Muscle of leg (tissue), 16 donors: ENCODE measurements at places on chromosomes 2 and 18. TPM values are rescaled to one million over a fixed set of nuclear protein-coding genes. Genes with fewer than 3 reads are reported as not detected.

The UGT1A5 gene
- not detected for total RNA-seq

GRCh38 chr2:166180951-166181812 lies 53.4 kb upstream of the SCN1A start:
- H3K4me3 ChIP-seq, result no peak overlapping the region
- H3K27me3 ChIP-seq, result no peaks in the 10 kb centered on the region
- DNase-seq, result peak; percentile 33
- H3K4me1 ChIP-seq, result no peaks in the 10 kb centered on the region

DNA sequence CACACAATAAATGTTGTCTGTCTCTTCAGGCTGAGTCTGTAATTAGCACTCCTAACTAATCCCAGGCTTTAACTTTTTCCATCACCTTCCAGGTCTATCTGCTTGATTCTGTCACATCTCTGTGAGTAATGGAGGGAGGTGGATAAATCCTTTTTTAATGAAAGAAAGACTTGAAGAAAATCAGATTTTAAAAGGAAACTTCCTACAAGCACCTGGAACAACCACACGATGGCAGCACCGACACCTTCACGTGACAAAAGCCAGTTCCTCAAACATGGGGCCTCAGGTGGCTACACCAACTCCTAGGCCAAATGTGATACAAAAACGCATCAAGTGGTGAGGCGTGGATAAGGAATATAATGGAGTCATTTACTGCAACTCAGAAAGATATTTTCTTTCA lies 41.8 kb downstream of the TGFBRAP1 start:
- H3K36me3 ChIP-seq, result peaks cover 38% of the 10 kb centered on the region
- H3K4me1 ChIP-seq, result no peaks in the 10 kb centered on the region
- DNase-seq, result peak; percentile 14
- H3K27me3 ChIP-seq, result no peaks in the 10 kb centered on the region

DNA sequence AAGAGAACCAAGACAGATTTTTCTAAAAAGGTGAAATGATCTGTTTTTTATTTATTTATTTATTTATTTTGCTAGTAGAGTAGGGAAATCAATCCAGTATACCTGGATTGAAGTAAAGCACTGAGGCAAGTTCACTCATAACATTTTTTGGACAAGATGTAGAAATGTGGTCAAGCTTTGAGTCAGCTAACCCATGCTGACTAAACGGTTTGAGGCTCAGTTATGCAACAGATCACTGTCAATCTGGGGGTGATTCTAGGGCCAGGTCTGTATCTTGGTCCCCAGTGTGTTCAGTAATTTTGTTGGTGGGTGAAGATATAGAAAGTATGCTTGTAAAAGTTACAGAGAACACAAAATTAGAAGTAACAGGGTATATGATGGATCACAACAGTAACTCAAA lies 60.2 kb downstream of the RMDN2 start:
- no peaks in the 10 kb centered on the region for H3K36me3 ChIP-seq
- H3K4me1 ChIP-seq, result no peaks in the 10 kb centered on the region
- no peak overlapping the region for H3K27ac ChIP-seq
- no peak overlapping the region for H3K4me3 ChIP-seq
- H3K27me3 ChIP-seq, result no peaks in the 10 kb centered on the region
- DNase-seq, result no peak

- H3K36me3 ChIP-seq, result no peaks in the 10 kb centered on the region
- peaks cover 4% of the 10 kb centered on the region for H3K27me3 ChIP-seq
- no peaks in the 10 kb centered on the region for H3K4me1 ChIP-seq
- no peak for DNase-seq
These were observed 26.9 kb upstream of the ATP9B start for GRCh38 chr18:79042276-79042675.

- no peak overlapping the region for H3K27ac ChIP-seq
- DNase-seq, result peak; percentile 27
- H3K36me3 ChIP-seq, result no peaks in the 10 kb centered on the region
- H3K4me3 ChIP-seq, result no peak overlapping the region
- H3K4me1 ChIP-seq, result peaks cover 14% of the 10 kb centered on the region
- no peaks in the 10 kb centered on the region for H3K27me3 ChIP-seq
These were observed 3.0 kb downstream of the HNRNPLL start for GRCh38 chr2:38599706-38600105.

DNA sequence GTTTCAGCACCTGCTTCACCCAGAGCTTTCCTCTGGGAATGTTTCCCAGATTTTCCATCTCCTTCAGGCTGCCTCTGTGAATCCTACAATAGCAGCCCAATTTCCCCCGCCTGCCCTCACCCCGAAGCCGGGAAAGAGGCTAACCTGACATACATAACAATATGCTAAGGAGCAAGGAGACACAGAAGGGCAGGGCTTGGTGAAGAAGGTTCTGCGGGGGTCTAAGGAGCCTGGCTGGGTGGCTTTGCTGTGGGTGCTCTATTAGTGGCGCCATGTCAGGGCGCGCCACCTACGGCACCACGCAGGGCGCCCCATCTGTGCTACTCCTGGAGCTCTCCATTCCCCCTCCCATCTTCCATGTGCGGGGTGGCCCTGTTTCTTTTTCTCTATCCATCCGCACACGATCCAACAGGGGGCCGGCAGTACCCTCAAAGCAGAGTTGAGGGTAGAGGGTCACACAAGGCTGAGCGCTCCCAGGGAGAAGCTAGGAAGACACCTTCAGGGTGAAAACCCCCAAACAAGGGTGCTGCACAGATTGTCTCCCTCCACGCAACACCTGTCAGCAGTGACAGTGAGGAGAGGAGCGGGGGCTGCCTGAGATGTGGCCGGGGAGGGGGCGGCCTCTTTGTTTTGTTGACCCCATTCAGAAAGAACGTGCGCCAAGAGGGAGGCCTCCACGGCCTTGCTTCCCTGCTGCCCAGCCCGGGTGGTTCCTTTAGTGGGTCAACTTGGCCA lies 101.4 kb downstream of the PDCL3 start:
- H3K4me1 ChIP-seq, result no peaks in the 10 kb centered on the region
- H3K4me3 ChIP-seq, result no peak overlapping the region
- H3K36me3 ChIP-seq, result no peaks in the 10 kb centered on the region
- peaks cover 3% of the 10 kb centered on the region for H3K27me3 ChIP-seq
- H3K27ac ChIP-seq, result no peak overlapping the region

The KHK gene
- 1.5 TPM for total RNA-seq

GRCh38 chr2:220309215-220309614 lies 681.8 kb downstream of the SLC4A3 start:
- no peaks in the 10 kb centered on the region for H3K27me3 ChIP-seq
- no peak overlapping the region for H3K4me3 ChIP-seq
- H3K36me3 ChIP-seq, result no peaks in the 10 kb centered on the region
- no peaks in the 10 kb centered on the region for H3K4me1 ChIP-seq

The UGT1A4 gene
- not detected for total RNA-seq

GRCh38 chr2:160375037-160375436 lies 118.6 kb downstream of the RBMS1 start:
- no peak overlapping the region for H3K4me3 ChIP-seq
- peaks cover 21% of the 10 kb centered on the region for H3K4me1 ChIP-seq
- no peaks in the 10 kb centered on the region for H3K36me3 ChIP-seq
- H3K27me3 ChIP-seq, result no peaks in the 10 kb centered on the region
- DNase-seq, result no peak
- no peak overlapping the region for H3K27ac ChIP-seq

GRCh38 chr2:236105955-236106607 lies 62.1 kb downstream of the GBX2 start:
- H3K36me3 ChIP-seq, result peaks cover 3% of the 10 kb centered on the region
- H3K27me3 ChIP-seq, result no peaks in the 10 kb centered on the region
- no peak overlapping the region for H3K27ac ChIP-seq
- peaks cover 30% of the 10 kb centered on the region for H3K4me1 ChIP-seq

DNA sequence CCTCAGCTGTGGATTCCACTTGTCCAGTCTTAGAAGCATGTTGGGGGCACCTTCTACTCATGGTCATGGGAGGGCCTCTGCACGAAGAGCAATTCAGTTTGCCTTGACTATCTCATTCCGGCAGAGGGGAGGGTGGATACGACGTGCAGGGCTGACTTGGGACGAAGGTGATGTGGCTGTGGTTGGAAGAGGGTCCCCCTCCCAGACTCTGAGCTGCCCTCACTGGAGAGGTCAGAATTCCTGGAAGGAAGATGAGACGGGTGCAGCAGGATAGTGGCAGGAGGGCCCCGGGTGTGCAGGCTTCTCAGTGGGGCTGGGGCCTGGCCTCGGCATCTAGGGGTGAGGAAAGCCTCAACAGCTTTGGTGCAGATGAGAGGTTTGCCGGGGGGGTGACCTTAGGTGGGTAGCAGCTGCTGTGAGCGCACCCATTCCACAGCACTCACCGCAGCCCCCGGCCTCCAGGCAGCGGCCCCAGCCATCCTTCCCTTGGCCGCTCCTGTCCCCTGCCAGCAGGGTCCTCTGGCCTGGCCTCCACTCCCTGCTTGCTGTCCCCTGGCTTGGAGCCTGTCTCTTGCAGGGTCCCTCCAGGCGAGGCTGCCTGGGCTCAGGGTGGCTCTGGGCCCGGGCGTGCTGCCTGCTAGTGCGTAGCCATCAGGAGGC lies 3.2 kb downstream of the RNPEPL1 start:
- H3K4me3 ChIP-seq, result no peak overlapping the region
- peaks cover 27% of the 10 kb centered on the region for H3K36me3 ChIP-seq
- H3K27me3 ChIP-seq, result no peaks in the 10 kb centered on the region
- peaks cover 30% of the 10 kb centered on the region for H3K4me1 ChIP-seq
